ENCODE measurements at places on chromosomes 6 and 20. TPM values are rescaled to one million over a fixed set of nuclear protein-coding genes. Genes with fewer than 3 reads are reported as not detected.

NMBR gene
- not detected for total RNA-seq

DHX16 gene
- total RNA-seq: 32.2 TPM

BFSP1 gene
- 3.0 TPM for total RNA-seq

KIAA1755 gene
- 0.16 TPM for total RNA-seq

EYA4 gene
- total RNA-seq: 0.32 TPM

RNF217 gene
- total RNA-seq: 11.0 TPM

RNF5 gene
- total RNA-seq: 111 TPM
